ENCODE measurements at places on chromosomes 16 and 17.

DNA sequence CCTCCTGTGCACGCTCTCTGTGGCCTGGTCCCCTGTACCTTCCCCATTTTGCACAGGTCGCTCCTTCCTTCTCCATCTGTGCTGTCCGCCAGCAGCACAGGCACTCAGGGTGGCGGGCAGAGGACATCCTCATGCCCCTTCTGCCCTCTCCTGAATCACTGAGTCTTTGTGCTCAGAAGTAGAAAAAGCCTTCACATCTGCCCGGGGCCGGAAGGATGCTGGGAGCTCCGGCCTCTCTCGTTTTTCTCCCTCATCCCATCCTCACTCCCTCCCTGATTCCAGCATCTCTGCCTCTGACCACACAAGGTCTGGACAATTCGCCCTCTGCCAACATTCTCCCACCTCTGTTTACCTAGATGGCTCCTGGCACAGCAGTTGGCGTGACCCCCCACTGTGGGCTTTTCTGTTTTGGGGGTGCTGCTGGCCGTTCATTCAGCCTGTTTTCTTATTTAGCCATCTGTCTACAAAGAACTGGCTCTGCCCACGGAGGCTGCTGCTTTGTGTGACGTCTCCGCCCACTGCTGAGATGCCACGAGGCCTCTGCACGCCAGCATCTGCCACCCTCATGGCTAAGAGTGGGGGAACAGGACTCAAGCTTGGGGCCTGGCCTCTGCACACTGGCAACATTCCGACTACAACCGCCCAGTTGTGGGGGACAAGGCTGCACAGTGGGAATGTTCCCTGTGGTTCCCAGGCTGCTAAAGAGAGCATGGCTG, 36.7 kb downstream of the SEC14L5 start:
- no peak for DNase-seq

GRCh38 chr16:47664653-47665325, 203.7 kb downstream of the PHKB start:
- DNase-seq, result no peak

DNA sequence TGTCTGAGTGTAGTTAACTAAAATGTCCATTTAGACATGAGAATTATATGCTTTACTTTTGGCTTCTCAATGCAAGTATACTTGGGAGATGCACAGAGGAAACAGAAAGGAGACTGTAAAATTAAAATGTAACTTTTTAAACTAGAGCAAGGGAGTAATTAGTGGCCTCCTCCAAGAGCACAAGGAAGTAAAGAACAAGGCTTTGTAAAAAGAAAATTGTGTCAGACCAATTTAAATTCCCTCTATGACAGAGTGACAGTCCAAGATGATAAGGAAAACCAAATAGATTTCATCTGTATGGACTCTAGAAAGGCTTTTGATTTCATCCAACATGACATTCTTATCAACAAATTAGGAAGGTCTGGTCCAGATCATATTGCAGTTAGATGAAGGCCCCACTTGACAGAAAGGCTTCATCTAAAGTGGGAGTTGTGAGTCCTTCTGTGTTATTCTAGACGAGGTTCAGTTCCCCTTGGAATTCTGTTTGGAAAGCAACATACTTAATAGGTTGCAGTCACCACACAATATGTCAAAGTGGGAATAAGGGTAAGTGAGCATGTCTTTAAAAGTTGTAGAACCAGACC, 6.5 kb upstream of the CAPNS2 start:
- no peak for DNase-seq

- DNase-seq, result no peak
These were observed 53.4 kb downstream of the NOS2 start for GRCh38 chr17:27746881-27747280.

GRCh38 chr17:14310605-14311004, 9.7 kb downstream of the HS3ST3B1 start:
- no peak for DNase-seq

DNA sequence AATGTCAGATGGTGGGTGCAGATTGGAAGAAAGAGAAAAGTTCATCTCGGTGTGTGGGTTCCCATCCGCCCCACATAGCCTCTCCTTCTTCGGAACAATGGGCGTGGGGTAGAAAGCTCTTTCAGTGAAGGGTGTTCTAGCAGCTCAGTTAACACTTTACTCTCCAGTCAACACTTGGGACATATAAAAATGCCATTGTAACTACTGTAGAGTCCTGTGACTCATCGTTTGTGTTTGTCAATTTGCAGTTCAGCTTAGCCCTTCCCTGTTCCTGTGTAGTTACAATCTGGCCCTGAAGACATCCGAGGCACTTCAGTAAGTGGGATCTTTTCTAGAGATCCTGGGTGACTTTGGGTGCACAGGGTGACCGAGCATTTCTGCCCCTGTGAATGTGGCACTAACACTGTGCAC, 11.5 kb upstream of the CLEC18C start:
- DNase-seq, result no peak
